ENCODE measurements at places on chromosomes 13 and 19.
A peak's percentile ranks its signal among the peaks of the same experiment; 100 is the strongest.

GRCh38 chr19:3932931-3933810 is at the start of gene NMRK2:
TSS of gene NMRK2 (plus strand) at chr19:3933069. CDS start at chr19:3933672, 603 bp downstream.
- H3K27ac ChIP-seq: no peak within 1 kb of the TSS
- no peaks in the 10 kb centered on the region for H3K36me3 ChIP-seq
- no peak within 1 kb of the TSS for H3K4me3 ChIP-seq
- peaks cover 16% of the 10 kb centered on the region for H3K27me3 ChIP-seq
- no peak for DNase-seq

GRCh38 chr19:29769997-29770396 is 41.8 kb upstream of the CCNE1 start:
- no peaks in the 10 kb centered on the region for H3K36me3 ChIP-seq
- H3K27ac ChIP-seq: no peak overlapping the region
- no peaks in the 10 kb centered on the region for H3K4me1 ChIP-seq
- DNase-seq: no peak
- H3K4me3 ChIP-seq: no peak overlapping the region

DNA sequence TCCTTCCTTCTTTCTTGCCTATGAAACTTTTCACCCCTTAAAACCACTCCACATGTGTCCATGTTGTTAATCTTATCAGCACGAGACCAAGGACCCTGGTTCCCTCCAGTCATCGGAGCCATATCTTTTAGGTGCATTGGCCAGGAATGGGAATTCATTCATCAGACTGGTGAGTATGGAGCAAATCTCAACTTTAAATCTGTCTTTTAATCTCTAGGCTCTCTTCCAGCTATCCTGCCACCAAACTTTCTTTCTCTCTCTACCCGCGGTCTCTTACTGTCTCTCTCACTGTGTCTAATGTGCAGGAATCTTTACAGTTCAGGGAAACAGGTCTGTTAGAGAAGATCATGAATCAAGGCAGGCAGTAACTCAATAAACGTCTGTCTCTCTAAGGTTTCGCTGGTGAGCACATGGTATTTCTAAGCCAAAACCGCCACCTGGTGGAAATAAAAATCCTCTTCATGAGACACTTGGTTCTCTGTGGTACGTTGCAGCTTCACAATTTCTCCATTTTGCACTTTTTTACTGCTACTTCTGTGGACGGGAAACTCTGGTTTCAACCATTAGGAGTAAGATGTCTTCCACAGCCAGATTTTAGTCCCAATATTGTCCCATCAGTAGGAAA is 16.1 kb downstream of the LGALS16 start:
- H3K4me1 ChIP-seq: peaks cover 4% of the 10 kb centered on the region
- no peaks in the 10 kb centered on the region for H3K36me3 ChIP-seq
- H3K4me3 ChIP-seq: no peak overlapping the region
- DNase-seq: peak; percentile 18

- peaks cover 32% of the 10 kb centered on the region for H3K4me1 ChIP-seq
- H3K27me3 ChIP-seq: no peaks in the 10 kb centered on the region
- H3K27ac ChIP-seq: peak overlapping the region; percentile 93
- peaks cover 55% of the 10 kb centered on the region for H3K36me3 ChIP-seq
- DNase-seq: no peak
These were observed 2.1 kb downstream of the FXYD5 start for GRCh38 chr19:35156673-35157014.

GRCh38 chr19:4357095-4357797 is 13.9 kb downstream of the MPND start:
- H3K4me1 ChIP-seq: no peaks in the 10 kb centered on the region
- peaks cover 36% of the 10 kb centered on the region for H3K36me3 ChIP-seq
- H3K4me3 ChIP-seq: no peak overlapping the region
- H3K27me3 ChIP-seq: no peaks in the 10 kb centered on the region
- no peak overlapping the region for H3K27ac ChIP-seq
- DNase-seq: no peak

- H3K4me3 ChIP-seq: no peak overlapping the region
- H3K27me3 ChIP-seq: no peaks in the 10 kb centered on the region
- no peaks in the 10 kb centered on the region for H3K4me1 ChIP-seq
- H3K36me3 ChIP-seq: peaks cover 8% of the 10 kb centered on the region
These were observed 1432.4 kb downstream of the UQCRFS1 start for GRCh38 chr19:27780367-27781075.

DNA sequence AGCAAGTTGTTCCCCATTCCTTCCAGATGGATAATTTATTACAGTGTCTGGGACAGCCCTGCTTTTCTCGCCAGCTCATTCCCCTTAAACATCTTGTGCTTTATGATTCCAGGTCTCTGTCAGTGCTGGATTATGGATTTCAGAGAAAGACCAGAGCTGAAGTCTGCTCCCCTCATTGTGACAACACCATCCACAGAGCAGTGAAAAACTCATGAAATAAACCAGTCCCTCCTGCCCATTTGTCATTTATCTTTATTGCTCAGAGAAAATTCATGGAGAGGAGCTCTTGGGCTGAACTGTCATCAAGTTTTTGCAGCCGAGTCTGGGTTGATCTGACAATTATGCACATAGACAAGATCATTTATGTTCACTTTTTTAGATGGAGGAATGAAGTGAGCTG is 92.7 kb upstream of the GPR12 start:
- DNase-seq: no peak
- H3K4me1 ChIP-seq: no peaks in the 10 kb centered on the region
- no peaks in the 10 kb centered on the region for H3K27me3 ChIP-seq
- no peak overlapping the region for H3K4me3 ChIP-seq

GRCh38 chr19:1465191-1466016 is 13.6 kb downstream of the C19orf25 start:
- H3K4me3 ChIP-seq: no peak overlapping the region
- H3K27me3 ChIP-seq: peaks cover 35% of the 10 kb centered on the region

GRCh38 chr13:33110713-33111413 is 94.6 kb downstream of the KL start:
- no peak overlapping the region for H3K4me3 ChIP-seq
- no peak overlapping the region for H3K27ac ChIP-seq
- no peaks in the 10 kb centered on the region for H3K27me3 ChIP-seq

DNA sequence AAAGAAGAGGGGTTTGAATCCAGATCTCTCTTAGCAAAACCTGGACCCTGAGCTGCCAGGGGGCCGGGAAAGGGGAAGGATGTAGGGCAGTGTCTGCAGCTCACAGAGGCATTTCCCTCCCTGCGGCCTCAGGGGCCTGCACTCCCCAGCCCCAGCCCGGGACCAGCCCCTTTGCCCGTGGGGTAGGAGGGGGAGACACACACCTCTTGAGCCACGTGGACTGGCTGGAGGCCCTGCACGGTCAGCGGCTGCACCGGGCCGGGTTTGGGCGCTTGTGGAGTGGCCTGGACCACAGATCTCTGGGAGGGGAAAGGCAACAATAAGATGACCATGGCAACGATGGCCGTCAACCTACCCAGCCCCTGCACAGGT is 26.9 kb downstream of the RFX1 start:
- peak overlapping the region; percentile 37 for H3K27ac ChIP-seq
- no peak overlapping the region for H3K4me3 ChIP-seq
- peaks cover 6% of the 10 kb centered on the region for H3K36me3 ChIP-seq
- H3K27me3 ChIP-seq: no peaks in the 10 kb centered on the region
- DNase-seq: no peak
- H3K4me1 ChIP-seq: peaks cover 26% of the 10 kb centered on the region

- no peak for DNase-seq
- H3K27me3 ChIP-seq: no peaks in the 10 kb centered on the region
- H3K36me3 ChIP-seq: no peaks in the 10 kb centered on the region
- H3K4me1 ChIP-seq: no peaks in the 10 kb centered on the region
- H3K4me3 ChIP-seq: no peak overlapping the region
These were observed 232.5 kb downstream of the SLC7A1 start for GRCh38 chr13:29362849-29363604.
